ENCODE measurements at places on chromosomes 2 and 18.

GRCh38 chr18:79685281-79685680 lies 5.7 kb downstream of the CTDP1 start:
- no peak for DNase-seq

DNA sequence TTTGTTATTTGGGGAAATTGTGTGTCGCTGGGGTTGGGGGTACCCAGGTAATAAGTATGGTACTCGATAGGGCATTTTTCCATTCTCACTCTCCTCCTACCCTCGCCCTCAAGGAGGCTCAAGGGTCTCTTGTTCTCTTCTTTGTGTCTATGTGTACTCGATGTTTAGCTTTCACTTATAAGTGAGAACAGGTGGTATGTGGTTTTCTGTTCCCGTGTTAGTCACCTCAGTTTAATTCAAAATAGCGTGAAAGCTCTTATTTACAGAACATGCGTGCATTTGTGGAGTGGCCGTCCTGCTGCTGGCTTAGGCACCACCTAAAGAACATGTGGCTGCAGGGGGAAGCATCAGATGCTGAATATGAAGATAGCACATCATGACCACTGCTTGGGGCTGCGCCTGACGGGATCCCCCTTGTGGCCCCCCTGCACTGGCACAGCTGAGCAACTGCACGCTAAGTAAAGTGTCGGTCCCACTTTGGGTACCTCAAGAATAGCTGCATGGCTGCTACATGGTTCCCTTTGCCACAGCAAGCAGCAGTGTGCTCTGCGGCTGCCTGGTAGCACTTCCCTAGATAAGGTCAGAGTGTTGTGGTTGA lies 569.0 kb downstream of the DCDC2C start:
- no peak for DNase-seq

- peak; percentile 2 for DNase-seq
These were observed 82.9 kb downstream of the NUP35 start for GRCh38 chr2:183207110-183207509.

GRCh38 chr2:127695491-127696472 lies 5.5 kb upstream of the SFT2D3 start:
- no peak for DNase-seq

- no peak for DNase-seq
These were observed 88.0 kb downstream of the AQP4 start for GRCh38 chr18:26777351-26778053.

GRCh38 chr2:47664817-47665216 lies 118.1 kb upstream of the MSH6 start:
- DNase-seq, result no peak

DNA sequence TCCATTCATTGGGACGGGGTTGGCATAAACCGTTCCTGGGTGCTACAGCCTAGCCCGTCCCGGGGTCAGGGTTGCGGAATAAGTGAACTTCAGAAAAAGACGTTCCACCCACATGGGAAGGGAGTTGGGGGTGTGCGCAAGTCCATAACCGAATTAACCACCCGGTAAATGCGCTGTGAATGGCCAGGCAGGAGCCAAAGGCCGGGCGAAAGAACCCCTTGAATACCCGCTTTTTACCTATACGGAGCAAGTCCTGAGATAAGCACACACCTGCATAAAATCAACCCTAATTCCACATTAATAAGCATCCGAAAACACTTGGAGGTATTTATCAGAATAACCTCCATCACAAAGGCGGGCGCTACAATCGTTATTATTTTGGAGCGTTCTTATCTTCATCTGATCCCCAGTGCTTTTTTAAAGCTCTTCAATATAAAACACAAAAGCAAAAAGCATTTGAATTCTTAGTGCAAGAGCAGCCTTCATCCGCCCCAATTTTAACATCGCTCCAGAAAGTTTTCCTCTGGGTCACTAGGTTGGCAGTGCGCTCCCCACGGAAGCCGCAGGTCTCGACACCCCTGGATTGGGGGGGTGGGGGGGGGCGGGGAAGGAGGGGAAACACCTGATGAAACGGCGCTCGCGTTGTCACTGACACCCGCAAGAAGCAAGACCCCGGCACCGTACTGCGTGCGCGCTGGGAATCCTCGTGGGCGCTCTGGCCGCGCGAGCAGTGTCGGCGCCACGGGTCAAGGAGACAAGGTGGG lies 1.2 kb downstream of the SATB2 start:
- no peak for DNase-seq

DNA sequence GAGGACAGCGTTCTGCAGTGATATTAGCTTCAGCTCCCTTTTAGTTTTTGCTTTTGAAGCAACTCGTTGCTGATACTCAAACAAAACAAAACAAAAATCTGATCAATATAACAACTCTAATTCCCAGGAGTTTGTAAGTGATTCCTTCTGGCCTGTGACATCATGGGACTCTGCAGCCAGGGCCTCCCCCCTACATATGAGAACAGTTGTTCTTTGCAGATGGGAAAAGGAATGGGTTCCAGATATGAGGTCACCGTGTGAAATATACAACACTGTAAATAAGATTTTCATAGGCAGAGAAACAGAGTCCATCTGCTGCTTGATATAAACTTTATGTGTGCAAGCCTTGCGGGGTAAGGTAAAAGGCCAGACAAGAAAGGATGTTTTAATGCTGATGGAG lies 56.7 kb downstream of the DIS3L2 start:
- DNase-seq, result no peak

- DNase-seq, result no peak
These were observed 132.8 kb upstream of the REG3A start for GRCh38 chr2:79292239-79292957.

DNA sequence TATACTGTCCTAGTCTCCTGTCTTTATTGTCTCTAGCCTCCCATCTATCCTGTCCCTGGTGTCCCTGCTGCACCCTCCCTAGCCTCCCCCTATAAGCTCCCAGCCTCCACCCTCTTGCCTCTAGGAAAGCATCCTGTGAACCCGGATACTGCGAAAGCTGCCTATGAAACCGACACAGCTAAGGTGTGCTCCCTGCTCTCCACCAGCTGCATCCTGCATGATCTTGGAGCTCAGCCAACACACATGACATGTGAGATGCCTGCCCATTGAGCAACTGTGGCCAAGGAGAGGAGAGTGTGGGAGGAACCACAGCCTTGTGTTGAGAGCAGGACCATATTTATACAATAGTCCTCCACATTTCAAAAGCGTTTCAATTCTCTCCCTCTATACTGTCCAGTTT lies 187.1 kb downstream of the ZBTB7C start:
- DNase-seq, result peak; percentile 5

DNA sequence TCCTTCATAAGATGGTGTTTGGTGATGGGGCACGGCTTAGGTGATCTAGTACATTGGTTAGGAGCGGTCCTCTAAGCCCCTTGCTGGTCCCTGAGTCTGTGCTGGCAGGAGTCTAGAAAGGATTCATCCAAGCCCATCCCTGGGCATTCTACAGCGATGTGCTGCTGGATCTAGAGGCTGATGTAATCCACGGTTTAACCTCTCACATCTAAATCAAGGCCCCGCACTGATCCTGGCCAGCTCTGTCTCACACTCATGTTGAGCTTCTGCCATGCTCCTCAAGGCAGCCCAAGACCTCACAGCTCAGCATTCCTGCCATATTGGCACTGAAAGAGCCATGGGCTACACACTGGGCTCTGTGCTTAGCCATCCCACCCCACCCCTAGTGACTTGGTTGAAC lies 664.8 kb downstream of the STK39 start:
- DNase-seq, result no peak

DNA sequence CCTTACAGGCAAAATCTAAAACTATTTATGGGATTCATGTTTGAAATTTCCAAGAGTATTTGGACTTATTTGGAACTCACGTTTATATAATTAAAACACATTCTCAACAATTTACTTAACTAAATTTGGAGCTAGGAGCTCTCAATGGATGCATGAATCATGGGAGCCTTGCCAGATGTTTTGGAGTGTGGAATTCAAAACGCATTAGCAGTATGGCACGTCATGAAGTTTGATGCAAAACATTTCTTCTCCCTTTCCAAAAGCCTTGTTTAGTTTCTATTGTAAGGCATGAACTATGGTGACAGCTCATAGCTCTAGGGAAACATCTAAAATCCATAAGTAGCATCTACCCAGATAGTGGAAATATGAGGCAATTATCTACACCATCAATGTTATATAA lies 701.6 kb downstream of the SATB2 start:
- DNase-seq, result no peak

DNA sequence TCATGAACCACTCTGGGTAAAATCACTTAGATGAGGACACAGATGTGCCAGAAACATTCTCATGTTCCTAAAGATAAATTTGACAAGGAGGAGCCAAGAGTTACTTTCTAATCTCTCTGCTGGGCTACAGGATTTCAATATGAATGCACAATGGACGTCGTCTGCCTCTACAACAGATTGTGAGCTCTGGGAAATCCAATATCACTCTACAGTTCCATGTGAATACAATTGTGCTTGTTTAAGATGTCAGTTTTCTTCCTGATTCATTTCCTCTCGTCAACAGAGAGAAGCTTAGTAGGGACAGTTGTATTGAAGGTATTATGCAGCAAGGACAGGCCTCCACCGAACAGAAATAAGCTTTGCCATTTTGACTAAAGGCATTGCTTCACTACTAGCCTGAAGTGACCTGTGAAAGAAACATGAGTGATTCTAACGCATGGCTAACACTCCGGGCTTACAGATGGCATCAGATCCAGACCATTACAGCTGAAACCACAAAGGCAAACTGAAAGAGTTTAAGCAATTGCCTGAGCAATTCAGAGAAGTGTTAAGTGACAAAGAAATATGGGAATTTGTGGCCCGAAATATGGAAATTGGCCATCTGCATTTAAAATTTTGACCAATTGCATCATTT lies 1591.5 kb downstream of the LRP1B start:
- DNase-seq, result no peak

DNA sequence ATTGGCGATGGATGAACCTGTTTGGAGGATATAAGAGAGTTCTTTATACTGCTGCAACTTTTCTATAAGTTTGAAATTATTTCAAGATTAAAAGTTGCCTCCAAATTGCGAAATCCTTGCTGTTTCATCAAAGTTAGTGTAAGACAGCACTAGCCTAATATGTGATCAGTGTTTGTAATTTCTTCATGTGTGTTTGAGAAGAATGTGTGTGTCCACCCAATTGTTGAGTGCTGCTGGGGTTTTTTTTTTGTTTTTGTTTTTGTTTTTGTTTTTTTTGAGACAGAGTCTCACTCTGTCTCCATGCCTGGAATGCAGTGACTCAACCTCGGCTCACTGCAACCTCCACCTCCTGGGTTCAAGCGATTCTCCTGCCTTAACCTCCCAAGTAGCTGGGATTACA lies 33.4 kb downstream of the CDK15 start:
- no peak for DNase-seq

GRCh38 chr2:138779781-138780445 lies at the start of gene NXPH2:
TSS of gene NXPH2 (minus strand) at chr2:138780390. CDS start at chr2:138780241, 149 bp downstream.
- no peak for DNase-seq

GRCh38 chr2:50215736-50216135 lies 816.2 kb downstream of the NRXN1 start:
- no peak for DNase-seq

- no peak for DNase-seq
These were observed 84.8 kb upstream of the GATA6 start for GRCh38 chr18:22084547-22084946.

DNA sequence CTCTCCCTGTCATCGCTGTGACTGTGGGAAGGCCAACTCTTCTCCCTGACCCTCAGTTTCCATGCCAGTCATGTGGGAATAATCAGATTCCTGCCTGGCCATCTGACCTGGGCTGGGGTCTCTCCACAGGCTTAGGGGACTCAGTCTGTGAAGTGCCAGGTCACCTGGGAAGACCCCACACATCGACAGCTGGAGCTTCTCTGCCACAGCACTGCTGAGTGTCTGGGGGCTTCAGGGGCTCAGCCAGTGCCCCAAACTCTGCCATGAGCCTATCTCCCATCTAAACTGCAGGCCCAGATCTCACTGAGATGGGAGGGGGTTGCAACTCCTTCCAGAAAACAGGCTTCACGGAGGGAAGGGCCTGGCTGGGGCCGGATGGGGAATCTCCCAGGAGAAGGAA lies 42.0 kb upstream of the OTOS start:
- no peak for DNase-seq

GRCh38 chr2:227252831-227253230 lies 72.2 kb upstream of the MFF start:
- no peak for DNase-seq

GRCh38 chr18:58806826-58807714 lies 57.6 kb upstream of the ZNF532 start:
- no peak for DNase-seq

DNA sequence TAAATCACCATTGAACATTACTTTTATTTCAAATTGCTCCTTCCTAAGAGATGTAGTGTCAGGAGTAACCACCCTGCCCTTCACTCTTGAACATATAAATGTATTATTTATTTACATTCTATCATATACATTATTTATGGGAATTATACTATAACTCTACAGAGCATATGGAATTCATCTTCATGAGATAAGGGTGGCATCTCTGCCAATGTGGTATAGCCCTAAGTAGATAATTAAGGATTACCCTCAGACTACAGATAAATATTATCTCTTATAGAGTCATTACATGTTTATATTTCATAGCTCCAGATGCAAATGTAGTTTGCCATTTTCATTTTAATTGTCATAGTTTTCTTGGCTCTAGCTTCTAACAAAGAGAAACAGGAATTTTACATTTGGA lies 17.3 kb downstream of the MEIS1 start:
- DNase-seq, result no peak

GRCh38 chr2:26018184-26019055 lies 15.5 kb upstream of the RAB10 start:
- peak; percentile 76 for DNase-seq

DNA sequence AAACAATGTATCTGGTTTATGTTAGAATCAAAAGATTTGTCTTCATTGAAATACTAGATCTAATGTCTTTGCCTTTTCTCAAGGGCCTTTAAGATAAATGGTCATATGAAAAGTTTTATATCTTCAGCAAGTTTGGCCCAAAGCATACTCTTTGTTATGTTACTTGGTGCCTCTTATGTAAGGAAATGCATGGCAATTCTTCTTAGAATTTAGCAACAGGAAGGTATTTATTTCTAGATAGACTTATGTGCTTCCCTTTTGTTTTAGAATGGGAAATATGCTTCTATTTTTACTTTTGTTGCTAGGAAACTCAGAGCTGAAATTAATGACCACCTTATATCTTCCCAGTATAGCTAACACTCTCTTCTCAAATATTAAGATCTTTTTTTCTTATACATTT lies 117.4 kb upstream of the DLX2 start:
- DNase-seq, result no peak

DNA sequence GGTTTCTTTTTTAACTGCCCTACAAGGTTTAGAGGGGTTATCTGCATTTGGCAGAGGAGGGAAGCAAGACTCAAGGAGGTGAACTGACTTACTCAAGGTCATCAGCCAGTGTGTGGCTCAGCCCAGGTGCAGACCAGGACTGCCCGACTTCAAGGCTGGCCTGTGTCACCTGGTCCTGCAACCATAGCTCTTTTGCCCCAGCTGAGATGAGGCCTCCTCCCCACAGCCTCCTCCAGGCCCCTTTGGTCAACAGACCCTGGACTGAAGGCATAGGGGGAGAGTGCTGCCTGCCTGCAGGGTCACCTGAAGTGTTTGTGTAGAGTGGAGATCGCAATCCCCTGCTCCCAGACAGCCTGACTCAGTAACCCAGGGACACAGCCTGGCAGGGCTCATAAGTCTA lies 168.5 kb upstream of the GLI2 start:
- DNase-seq, result no peak
